ENCODE measurements at places on chromosomes 6 and 20.

- DNase-seq, result peak; percentile 91
These were observed 72.4 kb upstream of the BACH2 start for GRCh38 chr6:90369024-90369519.

GRCh38 chr6:106525107-106525881 lies 104.0 kb downstream of the RTN4IP1 start:
- DNase-seq, result no peak

DNA sequence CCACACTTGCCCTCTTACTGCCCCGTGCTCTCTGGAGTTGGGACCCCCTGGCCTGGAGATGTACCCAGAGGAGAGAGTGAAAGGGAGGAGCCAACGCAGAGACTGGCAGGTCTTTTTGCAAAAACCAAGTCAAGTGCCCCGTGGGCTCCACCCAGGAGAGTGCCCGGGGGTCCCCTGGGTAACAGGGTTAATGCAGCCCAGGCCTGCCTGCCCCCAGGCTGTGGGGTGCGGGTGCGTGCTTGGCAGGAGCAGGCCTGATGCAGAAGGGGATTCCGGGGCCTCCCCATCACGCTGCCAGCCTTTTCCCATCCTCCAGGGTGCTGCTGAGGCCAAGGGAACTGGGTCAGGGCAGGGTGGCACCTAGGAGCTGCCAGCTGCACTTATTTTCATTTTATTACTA lies 184.4 kb downstream of the ERMARD start:
- DNase-seq, result no peak

GRCh38 chr6:5155906-5156305 lies 70.8 kb downstream of the PPP1R3G start:
- DNase-seq, result no peak

DNA sequence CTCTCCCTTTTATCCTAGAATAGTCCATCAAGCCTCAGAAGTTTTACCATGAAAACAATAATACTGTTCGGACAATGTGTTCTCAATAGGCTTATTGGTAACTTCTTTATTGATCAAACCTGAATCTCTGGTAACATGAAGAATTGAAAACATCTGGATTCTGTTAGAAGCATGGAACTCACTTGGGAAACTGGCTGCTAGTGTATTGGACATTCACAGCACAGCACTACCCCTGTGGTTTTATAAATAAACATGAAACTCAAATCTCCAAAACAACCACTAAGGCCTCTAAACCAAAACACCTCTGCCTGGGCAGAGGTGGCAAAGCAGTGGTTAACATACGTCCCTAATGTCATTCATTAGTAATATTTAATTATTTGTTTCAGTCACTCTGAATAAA lies 157.6 kb upstream of the KCNQ5 start:
- DNase-seq, result no peak

- DNase-seq, result no peak
These were observed 141.3 kb upstream of the ARG1 start for GRCh38 chr6:131431718-131432117.

DNA sequence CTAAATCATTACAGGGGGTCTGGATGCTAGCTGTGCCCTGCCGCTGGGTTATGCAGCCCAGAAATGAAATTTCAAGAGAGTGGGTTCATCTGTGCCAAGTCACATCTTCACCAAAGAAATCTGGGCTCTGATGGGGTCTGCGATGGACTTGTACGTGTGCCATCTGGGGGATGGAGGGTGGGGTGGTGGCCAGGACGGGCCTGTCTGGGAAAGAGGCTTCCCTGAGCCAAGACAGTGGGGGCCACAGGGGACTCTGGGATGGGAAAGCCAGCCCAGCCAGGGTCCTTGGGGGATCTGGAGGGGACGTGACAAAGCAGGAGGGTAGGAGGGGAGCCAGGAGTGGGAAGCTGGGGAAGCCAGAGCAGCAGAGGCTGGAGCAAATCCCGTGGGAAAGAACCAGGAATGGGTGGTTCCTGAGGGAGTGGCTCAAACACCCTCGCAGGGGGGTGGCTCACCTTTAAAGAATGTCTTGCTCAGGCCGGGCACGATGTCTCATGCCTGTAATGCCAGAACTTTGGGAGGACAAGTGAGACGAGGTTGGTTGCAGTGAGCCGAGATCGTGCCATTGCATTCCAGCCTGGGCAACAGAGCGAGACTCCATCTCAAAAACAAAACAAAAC lies 36.3 kb upstream of the SULF2 start:
- no peak for DNase-seq

GRCh38 chr20:31705598-31706597 lies 16.8 kb downstream of the BCL2L1 start:
- no peak for DNase-seq

- DNase-seq, result no peak
These were observed 223.9 kb downstream of the PRL start for GRCh38 chr6:22072949-22073348.

GRCh38 chr20:35436177-35436573 lies 1.9 kb downstream of the GDF5 start:
- DNase-seq, result no peak

GRCh38 chr20:4779616-4780015 lies 57.9 kb downstream of the PRND start:
- no peak for DNase-seq

DNA sequence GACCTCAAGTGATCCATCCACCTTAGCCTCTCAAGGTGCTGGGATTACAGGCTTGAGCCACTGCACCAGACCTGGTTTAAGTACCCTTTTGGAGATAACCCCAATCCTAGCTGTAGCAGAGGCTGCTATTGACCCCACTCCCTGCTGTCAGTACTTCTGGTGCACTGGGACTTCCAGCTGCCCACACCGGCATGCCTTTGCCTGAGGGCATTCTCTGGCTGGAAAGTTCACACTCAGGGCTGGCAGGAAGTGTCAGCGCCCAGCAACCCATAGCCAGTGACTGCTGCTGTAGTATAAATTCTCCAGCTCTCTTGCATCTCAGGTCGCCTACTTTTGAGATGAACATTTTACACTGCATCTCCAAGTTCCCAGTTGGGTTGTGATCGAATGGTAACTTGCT lies 75.3 kb downstream of the UTRN start:
- no peak for DNase-seq

DNA sequence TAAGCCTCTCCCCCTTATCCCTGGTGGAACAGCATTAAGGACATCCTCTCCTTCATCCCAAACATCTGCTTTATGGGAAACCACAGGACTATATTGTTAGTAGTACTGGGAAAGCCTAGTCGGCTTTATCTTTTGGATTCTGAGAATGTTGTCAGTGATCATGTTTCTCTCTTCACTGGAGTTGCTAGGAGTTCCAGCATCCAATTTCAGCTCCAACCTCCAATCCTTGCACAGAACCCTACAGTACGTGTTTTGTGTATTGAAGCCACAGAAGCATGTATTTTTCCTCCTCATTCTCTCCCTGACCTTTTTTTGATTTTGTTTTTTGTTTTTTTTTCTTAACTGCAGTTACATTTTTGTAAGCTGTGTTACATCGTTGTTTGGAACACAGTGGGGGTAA lies 84.0 kb downstream of the PHACTR3 start:
- DNase-seq, result no peak

GRCh38 chr6:150770637-150771036 lies 94.9 kb upstream of the MTHFD1L start:
- DNase-seq, result no peak

DNA sequence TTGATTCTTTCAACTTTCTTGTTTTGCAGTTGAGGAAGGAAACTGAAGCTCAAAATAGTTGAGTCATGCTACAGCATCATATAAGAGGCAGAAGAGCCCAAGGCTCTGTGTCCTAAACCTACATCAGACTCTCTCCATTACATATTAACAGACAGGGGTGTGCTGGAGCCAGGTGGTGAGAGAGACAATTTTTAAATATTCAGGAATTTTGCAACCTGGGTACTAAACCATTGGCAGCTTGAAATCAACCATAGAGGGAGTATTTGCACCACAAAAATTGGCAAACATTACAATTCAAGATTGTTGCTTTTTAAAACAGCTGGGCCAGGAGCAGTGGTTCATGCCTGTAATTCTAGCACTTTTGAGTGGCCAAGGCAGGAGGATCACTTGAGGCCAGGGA lies 65.8 kb upstream of the SOX4 start:
- no peak for DNase-seq

- DNase-seq, result no peak
These were observed 219.8 kb downstream of the LAMA2 start for GRCh38 chr6:129102741-129103140.

DNA sequence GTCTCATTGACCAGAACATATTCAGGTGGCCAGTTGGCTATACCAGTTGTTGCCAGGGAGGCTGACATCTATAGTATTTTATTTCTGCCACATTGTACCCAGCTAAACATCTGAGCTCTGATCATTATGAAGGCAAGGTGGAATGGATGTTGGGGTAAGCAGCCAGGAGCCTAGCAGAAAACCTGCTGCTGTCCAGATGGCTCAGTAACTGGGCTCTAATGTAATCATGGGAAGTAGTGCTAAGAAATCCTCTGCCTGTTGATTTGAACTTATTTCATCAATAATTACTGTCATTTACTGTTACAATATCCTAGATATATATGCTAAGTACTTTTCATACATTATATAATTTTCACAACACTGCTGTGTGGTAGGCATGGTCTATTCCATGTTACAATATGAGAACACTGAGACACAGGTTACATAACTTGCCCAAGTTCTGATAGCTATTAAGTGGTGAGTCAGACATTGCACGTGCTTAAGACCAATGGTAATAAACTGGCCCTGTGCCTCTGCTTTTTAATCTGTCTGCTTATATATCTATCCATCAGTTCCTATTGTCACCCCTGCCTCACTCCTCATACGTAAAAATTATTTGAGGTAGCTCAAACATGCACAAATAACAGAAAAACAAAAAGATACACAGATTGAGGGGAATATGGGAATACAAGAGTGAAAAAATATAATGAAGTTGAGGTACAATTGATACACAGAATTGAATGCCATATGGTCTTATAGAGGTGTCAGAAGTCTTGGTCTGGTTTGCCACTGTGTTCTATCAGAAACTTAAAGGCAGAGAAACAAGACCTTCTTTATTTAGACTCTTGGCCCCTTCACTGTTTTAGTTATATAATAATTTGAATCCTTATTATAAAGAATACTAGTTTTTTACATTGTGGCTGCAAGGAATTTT lies 25.2 kb downstream of the TBPL1 start:
- DNase-seq, result no peak

GRCh38 chr6:41583565-41583964 lies 37.4 kb downstream of the FOXP4 start:
- no peak for DNase-seq

GRCh38 chr20:48832405-48832730 lies 4.6 kb upstream of the PREX1 start:
- DNase-seq, result no peak

DNA sequence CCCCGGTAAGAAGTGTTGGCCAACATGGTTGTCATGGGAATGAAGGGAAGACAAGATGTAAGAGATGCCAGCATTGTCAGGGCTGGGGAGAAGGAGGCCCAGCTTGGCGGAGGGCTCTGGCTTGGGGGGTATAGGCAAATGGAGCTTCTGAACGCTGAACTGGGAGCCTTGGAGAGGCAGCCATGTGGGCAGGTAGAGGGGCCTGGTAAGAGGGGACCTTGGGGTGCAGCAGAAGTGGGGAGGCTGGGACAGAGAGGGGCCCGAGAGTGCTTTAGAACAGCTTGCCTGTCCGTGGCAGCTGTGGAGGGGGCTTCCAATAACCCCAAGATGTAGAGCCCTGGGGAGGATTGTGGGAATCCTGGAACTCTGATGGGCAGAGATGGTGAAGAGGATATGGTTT lies 3.0 kb downstream of the SLC22A1 start:
- DNase-seq, result no peak

DNA sequence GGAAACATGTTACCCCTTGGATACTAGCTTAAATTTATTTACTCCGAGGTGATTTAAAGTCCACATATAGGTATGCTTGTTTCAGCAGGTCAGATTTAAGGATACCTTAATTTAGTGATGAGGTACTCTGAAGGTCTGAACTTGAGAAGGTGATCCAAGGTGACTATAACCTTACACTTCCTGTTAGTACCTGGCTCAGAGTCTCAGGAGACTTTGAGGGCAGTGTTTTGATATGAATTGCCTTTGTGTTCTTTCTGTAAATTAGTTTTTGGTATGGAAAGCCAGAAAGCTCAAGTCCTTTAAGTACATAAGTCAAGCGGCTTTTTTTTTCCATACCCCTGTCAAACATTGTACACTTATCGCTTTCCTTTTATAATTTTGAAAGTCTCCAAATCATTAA lies 489.0 kb downstream of the CDKAL1 start:
- no peak for DNase-seq

DNA sequence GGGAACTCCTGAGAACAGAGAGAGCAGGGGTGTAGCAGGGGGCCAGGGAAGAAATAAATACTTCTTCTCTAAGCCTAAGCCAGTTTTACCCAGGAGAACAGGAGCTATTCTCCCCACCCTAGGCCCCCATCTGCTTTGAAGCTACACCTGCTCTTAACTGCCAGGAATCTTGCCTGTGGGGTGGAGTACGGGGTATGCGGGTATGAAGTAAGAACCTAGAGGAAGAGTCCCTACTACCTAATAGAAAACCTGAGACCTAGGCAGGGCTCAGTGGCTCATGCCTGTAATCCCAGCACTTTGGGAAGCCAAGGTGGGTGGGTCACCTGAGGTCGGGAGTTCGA lies 1.5 kb downstream of the SLC29A1 start:
- DNase-seq, result no peak

GRCh38 chr6:16265351-16266341 lies 27.3 kb downstream of the GMPR start:
- DNase-seq, result no peak

DNA sequence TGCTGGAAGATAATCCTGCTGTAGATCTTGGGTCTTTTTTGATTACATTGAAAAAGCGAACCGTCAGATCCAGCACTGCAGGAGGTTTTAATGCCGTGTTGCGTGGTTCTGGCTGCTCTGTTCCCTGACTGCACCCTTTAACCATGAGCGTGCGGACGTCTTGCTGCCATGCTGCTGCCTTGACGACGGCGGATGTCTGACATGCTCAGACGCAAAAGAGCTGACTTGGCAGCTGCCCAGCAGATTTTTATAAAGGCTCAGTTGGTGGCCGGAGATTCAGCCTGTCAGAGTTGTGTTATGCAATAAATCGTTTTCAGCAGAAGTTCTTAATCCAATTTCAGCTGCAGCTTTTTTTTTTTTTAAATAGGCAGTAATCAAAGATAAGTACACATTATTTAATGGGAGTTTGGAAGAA lies 119.4 kb downstream of the JARID2 start:
- peak; percentile 82 for DNase-seq

- no peak for DNase-seq
These were observed 154.7 kb downstream of the ERMARD start for GRCh38 chr6:169906004-169906687.

- no peak for DNase-seq
These were observed 70.2 kb downstream of the CEP57L1 start for GRCh38 chr6:109165392-109165974.

DNA sequence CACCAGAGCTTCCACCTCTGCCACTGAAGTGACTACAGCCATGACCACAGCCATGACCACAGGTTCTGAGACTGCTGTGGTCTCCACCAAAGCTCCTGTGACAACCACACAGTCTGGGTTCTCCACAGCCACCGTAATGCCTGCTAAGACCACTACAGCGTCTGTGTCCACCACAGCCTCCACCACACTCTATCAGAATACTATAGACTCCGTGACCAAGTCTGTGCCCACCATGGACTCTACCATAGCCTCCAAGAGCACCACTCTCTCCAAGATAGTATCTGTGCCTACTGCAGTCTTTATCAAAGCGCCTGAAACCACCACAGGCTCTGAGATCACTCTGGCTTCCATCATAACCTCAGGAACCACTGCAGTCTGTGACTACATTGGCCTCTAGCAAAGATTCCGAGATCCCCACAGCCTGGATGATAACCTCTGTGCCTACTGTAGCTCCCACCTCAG lies 18.3 kb upstream of the MUC21 start:
- DNase-seq, result no peak

All from prostate gland (tissue), 2 donors.